Activated CD8-positive, alpha-beta T cell treated with anti-CD3 and anti-CD28 coated beads for 36 hours (primary cell): ENCODE measurements at places on chromosomes 5 and 9.

- no peak for DNase-seq
Measured at GRCh38 chr5:124645396-124645795, 101.0 kb downstream of the ZNF608 start.

- no peak for DNase-seq
Measured at GRCh38 chr5:118722122-118723020, 266.0 kb downstream of the DTWD2 start.

DNA sequence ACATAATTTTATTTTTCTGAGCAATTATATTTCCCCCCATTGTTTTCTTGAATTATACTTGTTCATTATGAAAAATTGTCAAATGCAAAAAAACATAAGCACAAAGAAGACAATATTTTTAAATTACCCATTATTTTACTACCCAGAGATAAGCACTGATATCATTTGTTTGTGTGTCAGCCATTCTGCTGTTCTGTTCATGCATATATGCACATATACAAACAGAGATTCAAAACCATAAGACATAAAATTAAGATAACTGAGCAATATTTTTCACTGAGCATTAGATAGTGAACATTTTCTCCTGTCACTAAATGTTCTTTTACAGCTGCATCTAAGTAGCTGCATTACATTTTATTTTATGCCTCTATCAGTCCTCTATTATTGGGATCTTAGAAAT lies 35.6 kb downstream of the PAM start:
- DNase-seq, result no peak

DNA sequence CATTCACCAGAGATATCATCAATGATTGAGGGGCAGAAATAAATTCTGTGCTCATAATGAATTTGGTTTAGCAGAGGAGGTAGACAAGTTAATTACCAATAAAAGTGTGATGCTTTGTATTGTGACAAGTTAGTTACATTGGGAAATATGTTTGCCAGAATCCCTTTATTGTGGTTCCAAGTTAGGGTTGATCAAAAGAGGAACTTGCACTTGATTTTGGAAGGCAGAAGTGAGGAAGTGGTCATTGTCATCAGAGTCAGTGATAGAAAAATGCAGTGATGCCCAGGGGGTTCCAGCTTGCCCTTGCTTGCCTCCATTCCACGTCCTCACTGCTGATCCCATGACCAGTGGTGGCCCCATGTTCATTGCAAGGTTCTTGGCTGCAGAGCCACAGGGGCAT lies 69.7 kb downstream of the SVEP1 start:
- no peak for DNase-seq

DNA sequence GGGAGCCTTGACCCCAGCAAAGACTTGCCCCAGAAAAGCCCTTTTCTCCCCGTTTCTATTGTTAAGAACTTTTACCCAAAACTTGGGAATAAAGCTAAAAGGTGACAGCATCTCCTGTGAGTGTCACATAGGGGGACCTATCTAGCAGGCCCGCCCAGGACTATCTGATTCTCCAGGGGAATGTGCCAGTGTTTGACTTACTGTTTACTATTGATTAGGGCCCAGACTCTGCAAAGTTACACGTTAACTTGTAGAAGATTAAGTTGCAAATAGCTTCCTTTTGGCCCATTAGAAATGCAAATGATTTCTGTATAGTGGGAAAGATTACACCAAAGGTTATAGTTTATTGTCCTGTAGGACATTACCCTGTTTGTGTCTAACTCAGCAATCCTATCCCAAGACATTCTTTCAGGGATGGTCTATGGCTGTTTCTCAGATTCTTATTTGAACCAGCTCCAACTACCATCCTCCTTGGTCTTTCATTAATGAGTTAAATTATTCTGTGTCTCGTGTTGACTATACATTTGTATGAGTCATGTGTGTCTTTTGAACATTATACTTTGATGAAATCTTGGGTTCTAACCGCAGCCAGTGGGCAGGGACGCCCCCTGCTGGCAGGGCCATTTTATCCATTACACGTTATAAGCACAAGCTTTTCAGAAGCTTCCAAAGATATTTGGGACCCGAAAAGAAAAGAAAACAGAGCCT lies 60.7 kb downstream of the HRH2 start:
- DNase-seq, result peak; percentile 91

DNA sequence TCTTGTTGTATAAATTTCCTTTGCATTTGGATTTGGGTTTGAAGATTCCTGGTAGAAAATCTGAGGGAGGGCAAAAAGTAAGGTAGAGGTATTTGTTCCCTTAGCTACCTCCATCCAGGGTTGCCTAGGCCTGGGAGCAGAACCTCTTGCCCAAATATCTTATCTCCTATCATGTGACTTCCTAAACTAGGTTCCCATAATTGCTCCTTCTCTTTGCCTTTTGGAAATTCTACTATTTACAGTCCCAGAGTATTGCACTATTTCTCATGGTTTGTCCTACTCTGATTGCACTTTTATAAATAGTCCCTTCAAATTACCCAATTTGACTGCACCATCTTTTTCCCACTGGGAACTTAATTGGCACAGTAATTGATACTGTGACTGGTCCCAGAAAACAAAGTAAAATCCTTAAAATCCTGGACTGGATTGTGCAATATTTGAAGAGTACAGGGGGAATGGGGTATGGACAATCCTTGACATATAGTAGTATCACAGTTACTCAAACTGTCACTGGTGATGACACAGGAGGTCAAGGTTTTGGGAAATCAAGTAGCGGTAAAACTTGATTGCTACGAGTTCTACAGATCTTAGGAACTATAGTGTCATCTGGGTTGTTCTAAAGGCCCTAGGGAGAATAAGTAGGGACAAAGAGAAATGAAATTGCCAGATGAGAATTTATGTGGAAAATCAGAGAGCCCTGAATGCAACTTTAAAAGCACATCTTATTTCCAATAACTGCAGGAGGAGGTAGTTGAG lies 31.5 kb upstream of the TMED7 start:
- DNase-seq, result no peak

DNA sequence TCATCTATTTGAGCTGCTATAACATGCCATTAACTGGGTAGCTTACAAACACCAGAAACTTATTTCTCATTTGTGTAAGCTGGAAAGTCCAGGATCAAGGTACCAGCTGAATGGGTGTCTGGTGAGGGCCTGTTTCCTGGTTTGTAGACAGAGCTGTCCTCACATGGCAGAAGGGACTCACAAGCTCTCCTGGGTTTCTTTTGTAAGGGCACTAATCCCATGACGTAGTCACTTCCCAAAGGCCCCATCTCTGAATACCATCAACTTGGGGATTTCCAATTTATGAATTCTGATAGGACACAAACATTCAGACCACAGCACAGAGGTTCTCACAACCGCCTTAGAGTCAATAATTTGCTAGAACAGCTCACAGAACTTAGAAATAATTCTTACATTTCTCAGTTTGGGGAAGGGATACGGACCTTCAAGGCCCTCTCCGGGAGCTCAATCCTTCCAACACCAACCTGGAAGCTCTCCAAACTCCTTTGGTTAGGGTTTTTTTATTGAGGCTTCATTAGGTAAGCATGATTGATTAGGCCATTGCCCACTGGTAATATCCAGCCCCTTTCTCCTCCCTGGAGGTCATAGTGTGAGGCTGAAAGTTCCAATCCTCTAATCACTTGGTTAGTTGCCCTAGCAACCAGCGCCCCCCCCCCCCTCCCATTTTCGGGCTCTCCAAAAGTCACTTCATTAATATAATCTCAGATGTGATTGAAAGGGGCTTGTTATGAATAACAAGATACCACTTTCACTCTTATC lies 7.6 kb upstream of the DNAJA1 start:
- DNase-seq, result no peak

- no peak for DNase-seq
Measured at GRCh38 chr9:18821788-18822187, 211.2 kb downstream of the SAXO1 start.

- DNase-seq, result no peak
Measured at GRCh38 chr5:14039063-14039462, 94.6 kb upstream of the DNAH5 start.

DNA sequence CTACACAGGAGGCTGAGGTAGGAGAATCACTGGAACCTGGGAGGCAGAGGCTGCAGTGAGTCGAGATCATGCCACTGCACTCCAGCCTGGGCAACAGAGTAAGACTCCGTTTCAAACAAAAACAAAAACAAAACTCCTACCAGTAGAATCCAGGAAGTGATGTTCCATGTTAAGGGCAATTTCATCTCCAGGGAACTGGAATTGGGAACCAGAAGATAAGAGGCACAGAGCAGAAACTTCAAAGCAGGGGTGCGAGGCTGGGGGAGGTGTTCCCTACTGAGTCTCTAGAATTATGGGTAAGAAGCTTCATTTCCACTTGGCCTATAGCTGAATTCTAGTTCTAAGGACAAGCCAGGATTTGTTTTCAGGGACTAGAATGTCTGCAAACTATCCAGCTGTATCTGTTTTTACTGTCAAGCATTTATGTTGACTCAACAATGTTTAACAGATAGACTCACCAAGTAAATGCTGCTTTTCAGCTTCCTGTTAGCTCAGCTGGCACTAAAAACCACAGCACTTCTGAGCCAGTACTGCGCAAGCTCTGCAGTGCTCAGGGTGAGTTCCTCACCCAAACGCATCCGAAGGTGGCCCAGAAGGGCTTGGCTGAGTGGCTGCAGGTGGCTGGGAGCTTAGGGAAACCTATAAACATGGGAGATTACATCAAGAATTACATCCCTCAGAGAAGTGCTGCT lies 320.1 kb downstream of the MTRR start:
- no peak for DNase-seq

DNA sequence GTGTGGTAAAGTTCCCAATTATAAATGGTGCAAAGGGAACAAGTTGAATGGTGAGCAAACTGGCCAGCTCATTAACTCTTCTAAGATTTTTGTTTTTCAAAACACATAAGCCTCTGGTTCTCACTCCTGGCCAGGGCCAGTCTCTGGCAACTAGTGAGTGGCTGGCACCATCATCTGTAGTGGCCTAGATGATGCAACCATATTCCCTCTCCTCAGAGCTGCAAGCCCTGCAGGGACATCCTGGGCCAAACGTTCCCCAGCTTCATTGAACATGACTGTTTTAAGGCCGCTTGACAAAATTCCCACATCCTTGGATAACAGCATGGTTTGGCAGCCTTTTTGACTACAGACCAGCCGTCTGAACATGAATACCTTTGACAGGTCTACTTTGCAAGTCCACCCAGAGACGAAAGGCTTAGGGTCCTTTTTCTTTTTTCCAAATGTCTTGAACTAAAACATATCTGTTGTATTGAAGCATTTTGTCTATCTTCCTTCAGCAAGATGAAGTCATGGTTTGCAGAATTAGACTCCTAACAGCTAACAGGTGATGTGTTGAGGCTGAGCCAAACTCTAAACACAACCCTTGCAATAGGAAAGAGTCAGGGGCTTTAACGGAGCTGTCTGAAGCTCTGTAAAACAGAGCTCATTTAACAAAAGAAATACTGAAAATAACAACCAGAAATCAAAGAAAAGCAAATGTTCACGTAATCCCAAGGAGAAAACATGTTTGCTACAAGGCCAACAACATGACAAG lies 23.8 kb downstream of the MACROH2A1 start:
- no peak for DNase-seq

DNA sequence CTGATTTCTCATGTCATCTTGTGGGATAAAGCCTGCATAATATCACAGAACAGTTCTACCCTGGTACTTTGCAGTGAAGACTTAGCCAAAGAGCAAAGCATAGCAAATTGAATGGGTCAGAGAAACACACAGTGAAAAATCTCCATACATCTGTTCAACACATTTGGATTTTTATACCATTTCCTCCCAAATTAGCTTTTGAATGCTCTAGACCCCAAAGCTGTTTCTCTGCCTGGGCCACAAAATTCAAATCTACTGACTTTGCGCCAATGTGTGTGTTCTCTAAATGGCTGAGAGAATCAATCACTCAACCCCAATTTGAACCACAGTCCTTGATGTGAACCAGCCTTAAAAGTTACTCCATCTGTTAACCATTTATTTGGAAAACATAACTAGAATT lies 236.9 kb upstream of the NFIL3 start:
- DNase-seq, result no peak

GRCh38 chr9:104082168-104082567 lies 11.9 kb upstream of the SMC2 start:
- DNase-seq, result no peak

DNA sequence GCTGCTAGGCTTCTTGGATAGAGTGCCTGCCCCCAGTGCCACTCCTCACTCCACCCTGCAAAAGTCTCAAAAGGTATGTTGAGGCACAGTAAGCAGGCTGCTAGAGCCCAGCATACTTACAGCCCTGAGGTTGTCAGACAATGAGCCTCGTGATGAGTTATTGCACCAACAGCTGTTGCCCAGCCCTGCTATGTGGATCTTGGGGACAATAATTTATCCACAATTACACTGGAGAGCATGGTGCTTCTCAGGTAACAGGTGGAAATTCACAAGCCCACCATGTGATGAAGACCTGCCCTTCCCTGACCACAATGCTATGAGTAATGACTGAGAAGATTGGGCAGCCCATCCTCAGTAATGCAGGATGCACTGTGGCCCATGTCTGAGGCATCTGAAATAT lies 36.5 kb downstream of the KCNIP1 start:
- no peak for DNase-seq

DNA sequence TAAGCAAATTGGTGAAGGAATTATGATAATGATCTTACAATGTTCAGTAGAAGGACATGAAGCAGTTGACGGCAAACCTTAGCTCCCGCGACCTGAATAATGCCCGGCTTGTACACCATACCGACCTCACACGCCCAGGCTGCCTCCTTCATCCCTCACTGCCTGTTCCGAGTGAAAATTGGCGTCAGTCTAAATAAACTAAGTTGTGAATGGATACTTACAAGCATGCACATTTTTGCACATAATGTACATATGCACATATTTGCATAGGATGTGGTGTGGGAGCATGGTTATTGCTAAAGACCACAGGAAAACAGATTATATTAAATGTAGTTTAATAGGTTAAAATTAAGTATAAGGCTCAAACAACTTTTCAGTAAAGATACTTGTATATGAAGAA lies 14.9 kb downstream of the OR2Y1 start:
- no peak for DNase-seq

DNA sequence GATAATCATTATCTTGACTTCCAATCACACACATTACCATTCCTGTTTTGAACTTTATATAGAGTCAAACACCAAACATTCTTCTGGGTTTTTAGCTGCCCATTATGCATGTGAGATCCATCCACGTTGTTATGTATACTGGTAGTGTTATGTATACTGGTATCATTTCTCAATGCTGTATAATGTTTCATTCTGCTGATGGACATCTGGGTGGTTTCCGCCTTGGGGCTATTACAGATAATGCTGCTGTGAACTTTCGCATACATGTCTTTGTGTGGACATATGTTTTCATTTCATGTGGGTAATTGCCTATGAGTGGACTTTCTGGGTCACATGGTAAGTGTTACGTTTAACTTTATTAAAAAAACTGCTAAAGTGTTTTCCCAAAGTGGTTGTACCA lies 217.8 kb upstream of the EFNA5 start:
- DNase-seq, result no peak

- no peak for DNase-seq
Measured at GRCh38 chr5:159403906-159404681, 73.8 kb upstream of the IL12B start.
